Effector memory CD4-positive, alpha-beta T cell (primary cell): ENCODE measurements at places on chromosomes 2 and 18.

- DNase-seq, result no peak
Measured at GRCh38 chr2:88059979-88060906, 4.7 kb upstream of the KRCC1 start.

DNA sequence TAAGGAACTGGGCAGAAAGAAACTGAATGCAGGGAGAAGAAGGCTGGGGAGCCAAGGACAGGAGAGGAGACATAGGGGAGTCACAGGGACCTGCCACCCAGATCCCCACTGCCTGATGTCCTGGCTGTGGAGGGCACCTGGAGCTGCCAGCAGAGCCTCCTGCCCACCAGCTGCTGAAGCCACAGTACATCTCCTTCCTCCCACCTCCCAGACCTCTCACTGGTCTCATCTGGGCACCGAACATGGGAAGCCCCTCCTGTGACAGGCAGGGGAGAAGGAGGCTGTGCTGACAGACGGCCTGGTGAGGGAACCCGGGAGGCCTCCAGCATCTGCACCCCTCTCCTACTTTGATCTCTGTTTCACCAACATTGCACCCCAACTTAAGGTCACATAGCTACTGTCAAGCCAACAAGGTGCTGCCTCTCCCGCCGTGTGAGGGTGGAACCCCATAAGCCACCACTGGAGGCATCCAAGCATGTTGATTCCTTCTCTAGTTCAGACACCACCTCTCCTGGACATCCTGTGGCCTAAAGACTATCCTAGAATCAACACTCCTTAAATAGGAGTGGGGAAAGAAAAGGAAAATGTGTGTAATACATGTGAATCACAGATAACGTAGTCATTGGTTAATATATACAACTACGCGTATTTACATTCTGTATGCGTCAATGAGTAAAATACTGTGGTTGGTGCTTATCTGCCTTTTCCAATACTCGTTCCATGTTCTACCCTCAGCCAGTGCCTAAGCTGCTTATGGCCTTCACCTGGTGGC, 3.5 kb upstream of the RNPEPL1 start:
- DNase-seq, result no peak

GRCh38 chr2:64745562-64745961, 91.8 kb upstream of the SERTAD2 start:
- no peak for DNase-seq

GRCh38 chr18:10235661-10235952, 218.8 kb upstream of the APCDD1 start:
- DNase-seq, result no peak

DNA sequence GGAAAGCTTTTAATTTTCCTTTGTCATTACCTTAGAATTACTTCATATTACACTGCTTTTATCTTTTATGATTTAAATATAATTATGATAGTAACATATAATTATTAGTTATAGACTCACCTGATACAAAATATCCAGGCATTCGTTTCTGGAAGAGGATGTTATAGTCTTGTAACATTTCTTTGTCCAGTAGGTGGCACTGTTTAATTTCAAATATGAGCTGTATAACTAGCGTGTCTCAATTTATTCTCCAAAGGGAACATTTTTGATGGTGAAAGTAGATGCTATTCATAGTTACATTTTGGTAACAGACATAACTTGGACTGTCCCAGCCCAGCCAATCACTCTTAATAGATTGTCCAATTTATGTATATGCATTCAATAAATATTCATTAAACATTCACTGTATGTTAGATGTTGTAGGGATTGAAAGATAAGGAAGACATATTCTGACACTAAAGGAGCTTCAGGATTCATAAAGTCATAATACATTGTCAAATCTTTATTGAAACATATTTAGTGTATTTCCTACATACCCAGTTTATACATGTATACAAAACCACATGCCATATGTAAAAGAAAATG, 19.2 kb downstream of the DAW1 start:
- DNase-seq, result no peak

DNA sequence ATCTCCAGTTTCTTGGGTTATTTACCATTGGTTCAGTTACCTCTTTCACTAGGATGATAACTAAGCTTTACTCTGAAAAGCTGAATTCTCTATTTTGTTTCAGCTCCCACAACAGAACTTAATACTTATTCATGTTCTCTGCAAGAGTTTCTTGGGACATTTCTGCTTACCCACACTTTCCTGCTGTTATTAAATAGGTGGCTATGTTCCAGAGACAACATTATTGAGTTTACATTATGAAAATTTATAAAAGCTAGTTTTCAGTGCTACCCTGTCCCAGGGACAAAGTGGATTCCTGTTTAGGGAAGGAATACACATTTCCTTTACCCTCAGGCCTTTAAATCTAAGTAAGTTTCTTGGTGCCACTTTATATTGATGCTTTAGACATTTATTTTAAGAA, 7.0 kb upstream of the GPD2 start:
- no peak for DNase-seq

- no peak for DNase-seq
Measured at GRCh38 chr18:63578357-63578958, 8.7 kb upstream of the SERPINB13 start.

DNA sequence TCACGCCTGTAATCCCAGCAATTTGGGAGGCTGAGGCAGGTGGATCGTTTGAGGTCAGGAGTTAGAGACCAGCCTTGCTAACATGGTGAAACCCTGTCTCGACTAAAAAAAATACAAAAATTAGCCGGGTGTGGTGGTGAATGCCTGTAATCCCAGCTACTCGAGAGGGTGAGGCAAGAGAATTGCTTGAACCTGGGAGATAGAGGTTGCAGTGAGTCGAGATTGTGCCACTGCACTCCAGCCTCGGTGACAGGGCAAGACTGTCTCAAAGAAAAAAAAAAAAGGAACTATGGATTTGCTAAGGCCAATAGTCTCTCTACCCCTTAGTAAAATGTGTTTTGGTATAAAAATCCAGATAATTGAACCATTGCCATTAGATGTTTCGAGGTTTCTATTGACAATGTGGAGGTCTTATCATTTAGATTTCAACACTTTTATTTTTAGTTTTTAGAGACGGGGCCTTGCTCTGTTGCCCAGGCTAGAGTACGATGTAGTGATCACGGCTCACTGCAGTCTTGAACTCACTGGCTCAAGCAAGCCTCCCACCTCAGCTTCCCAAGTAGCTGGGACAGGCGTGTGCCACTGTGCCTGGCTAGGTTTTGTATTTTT, 1.1 kb upstream of the TXNDC2 start:
- no peak for DNase-seq

GRCh38 chr2:232919141-232919540, 49.1 kb downstream of the SNORC start:
- DNase-seq, result no peak

DNA sequence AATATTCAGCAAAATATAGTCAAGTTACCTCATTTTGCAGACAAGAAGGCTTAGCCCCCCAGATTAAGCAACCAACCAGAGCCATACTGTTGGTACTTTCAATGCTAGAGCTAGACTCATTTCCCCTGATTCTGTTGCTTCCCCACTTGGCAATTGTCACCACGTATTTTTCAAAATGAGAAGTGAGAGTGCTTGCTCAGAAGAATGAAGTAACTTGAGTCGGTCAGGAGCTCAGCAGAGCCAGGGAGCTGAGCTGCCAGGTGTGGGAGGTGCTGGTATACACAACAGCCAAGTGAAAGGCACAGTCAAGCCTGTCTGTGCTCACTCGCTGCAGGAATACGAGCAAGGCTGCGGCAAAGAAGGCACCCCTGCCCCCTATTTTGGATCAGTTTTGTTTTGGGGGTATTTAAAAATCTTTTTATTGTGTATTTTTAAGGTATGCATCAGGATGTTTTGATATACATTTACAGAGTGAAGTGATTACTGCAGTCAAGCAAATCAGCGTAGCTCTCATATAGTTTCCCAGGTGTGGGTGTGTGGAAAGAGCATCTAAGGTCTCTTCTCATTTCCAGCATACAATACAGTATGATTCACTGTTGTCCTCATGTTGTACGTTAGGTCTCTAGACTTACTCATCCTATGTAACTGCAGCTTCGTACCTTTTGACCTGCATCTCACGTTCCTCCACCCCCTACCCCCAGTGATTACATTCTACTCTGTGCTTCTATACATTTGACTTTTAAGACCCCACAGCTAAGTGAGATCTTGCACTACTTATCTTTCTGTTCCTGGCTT, 62.4 kb downstream of the MRPS9 start:
- no peak for DNase-seq

GRCh38 chr2:214807653-214808052, 1.8 kb downstream of the BARD1 start:
- DNase-seq, result no peak

DNA sequence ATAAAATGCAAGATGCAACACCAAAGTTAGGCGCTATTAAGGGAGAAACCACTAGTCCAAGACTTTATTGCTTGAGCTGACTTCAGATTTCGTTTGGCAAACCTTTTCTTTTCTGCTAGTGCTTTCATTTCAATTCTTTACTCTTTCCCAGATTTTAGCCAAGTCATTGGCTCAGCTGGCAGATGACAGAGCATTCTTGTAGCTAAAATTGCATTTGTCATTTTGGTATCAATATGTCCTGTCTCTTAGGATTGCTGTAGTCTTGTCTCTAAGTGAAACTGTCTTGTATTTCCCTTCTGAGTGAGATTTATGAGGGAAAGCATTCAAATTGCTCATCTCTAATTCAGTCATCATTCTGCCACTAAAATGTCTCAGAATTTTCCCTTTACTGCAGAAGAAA, 335.1 kb downstream of the METTL4 start:
- DNase-seq, result no peak

GRCh38 chr18:3984163-3984757, 470.8 kb downstream of the DLGAP1 start:
- no peak for DNase-seq

DNA sequence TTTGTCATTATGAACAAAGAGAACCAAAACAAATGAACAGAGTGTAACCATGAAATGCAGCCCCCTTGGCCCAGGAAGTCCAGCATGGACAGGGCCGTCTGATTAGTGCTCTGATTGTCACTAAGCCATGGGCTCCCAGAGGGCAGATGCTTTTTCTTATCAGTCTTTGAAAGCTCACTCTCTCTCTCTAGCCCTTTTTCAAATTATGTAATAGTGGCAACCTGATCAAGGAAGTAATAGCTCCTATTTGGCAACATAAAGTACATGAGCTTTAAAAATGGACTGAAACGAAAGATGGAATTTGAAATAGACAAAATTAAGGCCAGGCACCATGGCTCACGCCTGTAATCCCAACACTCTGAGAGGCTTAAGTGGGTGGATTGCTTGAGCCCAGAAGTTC, 32.4 kb upstream of the EPG5 start:
- DNase-seq, result no peak

DNA sequence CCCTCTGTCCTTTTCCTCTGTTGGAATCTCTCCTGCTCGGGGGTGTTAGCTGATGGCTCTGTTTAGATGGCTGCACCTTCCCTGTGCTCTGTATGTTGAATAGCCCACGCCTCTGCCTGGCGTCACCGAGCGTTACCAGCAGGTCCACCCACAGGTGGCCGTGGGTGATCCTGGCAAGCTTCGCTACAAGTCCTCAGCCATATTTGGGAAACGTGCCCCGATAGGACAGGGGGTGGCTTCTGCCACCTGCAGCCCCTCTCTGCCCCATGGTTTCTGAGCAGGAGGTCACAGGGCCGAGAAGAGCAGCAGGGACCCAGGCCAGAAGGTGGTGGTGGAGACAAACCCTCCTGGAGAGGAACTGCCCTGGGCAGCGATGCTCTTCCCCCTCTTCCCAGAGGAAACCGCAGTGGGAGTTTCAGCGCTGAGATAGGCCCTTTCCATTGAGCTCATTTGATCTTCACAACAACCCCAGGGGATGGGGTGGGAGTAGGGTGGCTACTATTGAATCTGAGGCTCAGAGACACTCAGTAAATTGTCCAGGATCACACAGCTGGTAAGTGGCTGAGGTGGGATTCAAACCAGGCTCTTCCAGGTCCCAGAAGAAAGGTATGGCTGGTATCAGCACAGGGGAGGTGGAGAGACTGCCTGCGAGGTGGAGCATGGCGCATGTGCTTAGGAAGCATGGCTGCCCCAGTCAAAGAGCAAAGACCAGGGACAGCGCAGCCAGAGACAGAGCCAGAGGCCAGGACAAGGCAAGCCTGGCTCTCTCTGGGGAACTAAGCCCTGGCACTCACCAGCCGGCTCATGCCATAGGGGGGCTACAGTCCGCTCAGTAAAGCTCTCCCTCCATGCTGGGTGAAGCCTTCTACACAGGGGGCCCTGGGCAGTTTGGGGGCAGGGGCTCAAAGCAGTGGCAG, 15.0 kb downstream of the NGEF start:
- no peak for DNase-seq

DNA sequence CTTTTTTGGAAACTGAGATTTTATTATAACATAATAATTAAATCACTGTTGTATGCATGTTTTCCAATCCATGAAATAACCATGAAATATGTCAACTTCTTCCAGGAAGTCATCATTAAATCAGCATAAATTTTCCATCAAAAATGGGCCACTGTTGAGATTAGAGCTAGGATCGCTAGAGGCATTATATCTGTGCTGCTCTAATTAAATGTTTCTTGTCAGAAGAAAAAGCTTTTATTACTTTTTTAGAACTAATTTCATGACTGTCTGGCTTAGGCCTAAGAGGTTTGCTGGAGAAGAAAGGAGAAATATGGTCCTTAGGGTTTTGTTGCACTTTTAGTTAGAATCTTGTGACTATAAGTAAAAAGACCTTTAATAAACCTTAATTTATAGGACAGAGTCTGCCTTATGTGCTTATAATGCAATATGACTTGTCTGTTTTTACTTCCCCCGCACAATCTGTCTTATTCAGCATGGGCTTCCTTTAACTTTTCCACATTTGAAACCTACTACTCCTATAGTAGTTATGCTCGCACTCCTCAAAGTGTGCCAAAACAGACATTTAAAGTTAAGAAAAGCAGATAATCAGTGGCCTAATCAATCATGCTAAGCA, 363.4 kb upstream of the GCFC2 start:
- no peak for DNase-seq

- no peak for DNase-seq
Measured at GRCh38 chr18:24267878-24268277, 129.0 kb downstream of the CABYR start.

DNA sequence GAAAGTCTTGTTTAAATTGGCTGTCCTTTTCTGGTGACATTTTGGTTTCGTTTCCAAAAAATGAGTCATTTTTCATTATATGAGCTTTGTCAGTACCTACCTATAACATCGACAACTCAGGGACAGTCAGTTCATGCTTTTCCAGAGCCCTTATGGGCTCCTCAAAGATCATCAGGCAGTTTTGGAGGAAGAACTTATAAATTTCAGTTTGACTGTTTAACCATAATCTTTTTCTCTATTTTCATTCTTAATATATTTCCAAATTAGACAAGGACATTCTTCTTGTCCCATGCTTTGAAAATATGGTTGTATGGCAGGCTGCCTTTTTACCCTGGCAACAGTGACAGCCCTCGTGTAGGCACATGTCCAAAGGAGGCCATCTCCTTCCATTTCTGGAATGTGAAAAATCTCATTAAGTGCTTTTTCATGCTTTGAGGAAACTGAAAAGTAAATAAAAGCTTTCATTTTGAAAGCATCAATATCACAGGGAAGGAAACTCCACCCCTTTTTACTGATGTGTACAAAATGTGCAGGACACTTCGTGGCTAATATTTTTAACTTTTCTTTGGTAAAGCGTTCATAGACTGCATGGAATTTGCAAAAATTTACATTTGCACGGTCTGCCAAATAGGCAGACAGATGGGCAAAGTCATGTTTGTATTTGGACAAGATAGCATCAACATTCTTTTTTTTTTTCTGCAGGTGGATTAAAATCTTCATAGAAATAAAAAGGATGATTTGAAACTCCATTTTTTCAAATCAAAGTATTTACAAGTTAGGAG, 7.2 kb upstream of the PROC start:
- DNase-seq, result no peak
